ENCODE measurements at places on chromosomes 5 and 9. TPM values are rescaled to one million over a fixed set of nuclear protein-coding genes. Genes with fewer than 3 reads are reported as not detected.

- no peak overlapping the region for H3K4me3 ChIP-seq
- H3K27me3 ChIP-seq, result no peaks in the 10 kb centered on the region
- no peaks in the 10 kb centered on the region for H3K36me3 ChIP-seq
- no peak overlapping the region for H3K27ac ChIP-seq
- H3K4me1 ChIP-seq, result no peaks in the 10 kb centered on the region
- no peak for DNase-seq
Measured at GRCh38 chr9:126307322-126308061, 19.1 kb upstream of the MVB12B start.

DNA sequence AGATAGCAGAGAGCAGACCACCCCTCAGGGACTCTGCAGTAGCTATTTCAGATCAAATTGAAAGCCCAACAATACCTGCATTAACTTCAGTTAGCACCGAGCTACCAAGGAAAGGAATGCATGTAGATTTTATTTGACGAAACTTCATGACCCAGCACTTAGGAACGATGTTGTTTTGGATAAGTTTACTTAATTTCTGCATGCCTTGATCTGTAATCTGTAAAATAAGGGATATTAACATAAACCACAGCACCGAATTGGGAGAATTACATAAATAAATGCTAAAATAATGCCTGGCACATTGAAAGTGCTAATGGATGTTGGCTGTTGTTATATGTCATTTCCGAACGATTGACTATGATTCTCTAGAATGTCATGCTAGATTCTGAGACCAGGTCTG is 435.8 kb upstream of the CLINT1 start:
- no peaks in the 10 kb centered on the region for H3K27me3 ChIP-seq
- H3K27ac ChIP-seq, result no peak overlapping the region
- no peak for DNase-seq
- no peak overlapping the region for H3K4me3 ChIP-seq
- H3K4me1 ChIP-seq, result no peaks in the 10 kb centered on the region
- H3K36me3 ChIP-seq, result no peaks in the 10 kb centered on the region

The GDF9 gene
- total RNA-seq, result 0.31 TPM

GRCh38 chr5:136070486-136071285 is 41.9 kb downstream of the TGFBI start:
- no peaks in the 10 kb centered on the region for H3K4me1 ChIP-seq
- no peak for DNase-seq
- no peaks in the 10 kb centered on the region for H3K27me3 ChIP-seq
- no peak overlapping the region for H3K27ac ChIP-seq
- no peaks in the 10 kb centered on the region for H3K36me3 ChIP-seq

- no peaks in the 10 kb centered on the region for H3K36me3 ChIP-seq
- no peak for DNase-seq
- H3K4me1 ChIP-seq, result no peaks in the 10 kb centered on the region
- H3K27me3 ChIP-seq, result no peaks in the 10 kb centered on the region
- H3K4me3 ChIP-seq, result no peak overlapping the region
Measured at GRCh38 chr9:119839888-119840287, 470.7 kb upstream of the BRINP1 start.

The HMMR gene
- total RNA-seq, result 0.38 TPM

The PDE6A gene
- not detected for total RNA-seq

The MBLAC2 gene
- 3.1 TPM for total RNA-seq

DNA sequence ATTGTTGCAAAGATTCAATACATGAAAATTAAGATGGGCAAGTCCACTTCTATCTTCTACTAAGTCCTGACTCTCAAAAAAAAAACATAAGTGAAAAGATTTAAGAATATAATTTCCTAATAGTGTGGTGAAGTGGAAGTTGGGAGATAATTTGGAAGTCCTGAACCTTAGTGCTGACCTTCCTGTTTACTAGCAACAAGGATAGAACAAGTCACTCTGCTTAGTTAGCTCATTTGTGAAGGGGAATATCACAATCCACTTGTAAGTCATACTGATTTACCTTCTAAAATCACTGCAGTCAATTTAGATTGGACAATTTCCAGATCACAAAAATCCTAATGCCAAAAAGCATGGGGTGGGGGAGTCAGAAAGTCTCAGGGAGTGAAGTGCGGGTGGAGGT is 43.4 kb upstream of the PCSK5 start:
- DNase-seq, result no peak
- H3K27me3 ChIP-seq, result no peaks in the 10 kb centered on the region
- no peaks in the 10 kb centered on the region for H3K36me3 ChIP-seq
- H3K4me1 ChIP-seq, result no peaks in the 10 kb centered on the region
- H3K27ac ChIP-seq, result no peak overlapping the region
- no peak overlapping the region for H3K4me3 ChIP-seq

- no peak overlapping the region for H3K27ac ChIP-seq
- H3K4me3 ChIP-seq, result no peak overlapping the region
- H3K27me3 ChIP-seq, result no peaks in the 10 kb centered on the region
- H3K4me1 ChIP-seq, result peaks cover 4% of the 10 kb centered on the region
- no peaks in the 10 kb centered on the region for H3K36me3 ChIP-seq
Measured at GRCh38 chr9:90855208-90855902, 53.7 kb downstream of the SYK start.

The SAXO1 gene
- total RNA-seq, result not detected

DNA sequence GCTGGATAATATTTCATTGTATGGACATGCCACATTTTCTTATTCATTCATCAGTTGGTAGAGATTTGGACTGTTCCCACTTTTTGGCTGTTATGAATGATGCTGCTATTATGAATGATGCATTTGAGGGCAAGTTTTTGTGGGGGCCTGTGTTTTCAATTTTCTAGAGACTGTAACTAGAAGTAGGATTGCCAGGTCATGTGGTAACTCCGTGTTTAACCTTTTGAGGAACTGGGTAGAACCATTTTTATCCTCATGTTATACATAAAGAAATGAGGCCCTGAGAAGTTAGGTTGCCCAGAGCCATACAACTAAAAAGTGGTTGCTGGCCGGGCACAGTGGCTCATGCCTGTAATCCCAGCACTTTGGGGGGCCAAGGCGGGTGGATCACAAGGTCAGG is 22.4 kb upstream of the STRBP start:
- H3K4me3 ChIP-seq, result no peak overlapping the region
- no peak overlapping the region for H3K27ac ChIP-seq
- no peak for DNase-seq
- no peaks in the 10 kb centered on the region for H3K4me1 ChIP-seq
- H3K27me3 ChIP-seq, result no peaks in the 10 kb centered on the region

GRCh38 chr9:29199975-29200374 is 1626.7 kb upstream of the C9orf72 start:
- no peaks in the 10 kb centered on the region for H3K27me3 ChIP-seq
- no peaks in the 10 kb centered on the region for H3K36me3 ChIP-seq
- DNase-seq, result no peak
- H3K27ac ChIP-seq, result no peak overlapping the region
- no peaks in the 10 kb centered on the region for H3K4me1 ChIP-seq
- H3K4me3 ChIP-seq, result no peak overlapping the region

The GARNL3 gene
- total RNA-seq, result 2.5 TPM

DNA sequence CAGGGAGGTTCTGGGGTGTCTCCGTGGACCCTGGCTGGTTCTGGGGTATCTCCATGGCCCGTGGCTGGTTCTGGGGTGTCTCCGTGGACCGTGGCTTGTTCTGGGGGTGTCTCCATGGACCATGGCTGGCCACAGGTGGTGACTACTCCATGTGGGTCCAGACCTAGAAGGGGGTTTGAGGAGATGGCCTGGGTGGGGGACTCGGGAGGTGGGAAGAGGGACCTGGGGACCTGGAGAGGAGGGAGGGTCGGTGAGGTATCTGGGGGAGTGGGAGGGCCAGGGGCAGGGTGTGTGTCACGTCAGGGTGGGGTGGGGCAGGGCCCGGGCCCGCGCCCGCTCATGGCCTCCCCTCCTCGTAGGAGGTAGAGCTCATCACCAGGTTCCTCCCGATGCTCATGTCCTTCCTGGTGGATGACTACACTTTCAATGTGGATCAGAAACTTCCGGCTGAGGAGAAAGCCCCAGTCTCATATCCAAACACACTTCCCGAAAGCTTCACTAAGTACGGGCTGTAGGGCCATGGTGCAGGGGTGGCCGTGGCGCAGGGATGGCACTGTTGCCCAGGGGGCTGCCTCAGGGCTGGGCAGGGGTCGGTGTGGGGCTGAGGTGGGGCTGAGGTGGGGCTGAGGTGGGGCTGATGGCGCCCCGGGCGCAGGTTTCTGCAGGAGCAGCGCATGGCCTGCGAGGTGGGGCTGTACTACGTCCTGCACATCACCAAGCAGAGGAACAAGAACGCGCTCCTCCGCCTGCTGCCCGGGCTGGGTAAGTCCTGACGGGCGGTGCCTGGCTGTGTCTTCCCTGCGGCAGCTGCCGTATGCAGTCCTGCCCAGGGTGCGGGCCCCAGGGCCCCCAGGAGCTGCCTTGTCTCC is 10.7 kb upstream of the TOR4A start:
- no peaks in the 10 kb centered on the region for H3K27me3 ChIP-seq
- H3K27ac ChIP-seq, result no peak overlapping the region
- no peak for DNase-seq

DNA sequence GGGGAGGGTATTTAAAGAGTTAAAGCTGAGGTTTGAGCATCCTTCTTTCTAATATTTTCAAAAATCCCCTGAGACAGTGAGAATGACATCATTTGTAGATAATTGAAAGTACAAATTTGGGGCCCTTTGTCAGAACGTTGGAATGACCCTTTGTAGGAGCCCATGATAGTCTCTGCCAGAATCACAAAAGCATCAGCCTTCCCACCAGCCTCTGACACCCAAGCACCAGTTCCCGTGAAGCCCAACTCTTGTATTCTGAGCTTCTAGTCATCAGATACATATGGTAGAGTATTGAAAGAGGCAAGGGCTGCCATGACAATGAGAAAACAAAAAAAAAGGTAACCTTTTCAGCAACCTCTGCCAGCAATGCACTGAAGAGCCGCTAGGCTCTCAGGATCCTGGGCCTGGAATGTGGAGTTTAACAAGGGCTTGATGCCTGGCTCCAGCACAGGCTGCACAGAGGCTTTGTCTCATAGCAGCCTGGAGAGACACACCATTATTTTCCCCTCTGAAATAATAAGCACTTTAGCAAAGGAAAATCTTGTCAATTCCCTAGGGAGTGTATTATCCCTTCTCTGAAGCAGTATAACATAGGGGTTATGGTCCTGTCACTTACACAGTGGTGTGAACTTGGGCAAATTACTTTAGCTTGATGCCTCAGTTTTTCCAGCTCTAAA is 114.4 kb downstream of the ZNF608 start:
- H3K4me1 ChIP-seq, result peaks cover 13% of the 10 kb centered on the region
- DNase-seq, result no peak
- H3K4me3 ChIP-seq, result no peak overlapping the region
- H3K27me3 ChIP-seq, result no peaks in the 10 kb centered on the region
- H3K27ac ChIP-seq, result no peak overlapping the region
- no peaks in the 10 kb centered on the region for H3K36me3 ChIP-seq

DNA sequence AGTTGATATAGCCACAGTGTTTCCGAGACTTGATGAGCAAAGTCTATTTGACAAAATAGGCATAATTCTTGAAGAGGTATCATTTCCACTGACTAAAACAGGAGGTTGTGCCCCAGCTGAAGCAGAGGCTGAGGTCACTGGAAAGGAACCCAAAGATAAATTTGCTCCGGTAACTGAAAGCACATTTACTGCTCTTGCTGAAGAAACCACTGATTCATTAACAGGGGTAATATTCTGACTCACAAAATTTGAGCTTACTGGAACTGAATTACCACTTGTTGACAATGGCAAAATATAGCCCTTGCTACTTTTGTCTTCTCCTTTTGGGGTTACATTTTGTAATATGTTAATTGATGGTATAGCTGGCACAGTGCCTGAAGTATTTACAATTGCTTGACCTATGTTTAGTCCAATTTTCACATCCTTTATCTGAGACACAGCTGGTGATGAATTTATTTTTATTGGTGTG is 30.2 kb downstream of the MLANA start:
- no peak overlapping the region for H3K4me3 ChIP-seq
- no peaks in the 10 kb centered on the region for H3K36me3 ChIP-seq
- H3K4me1 ChIP-seq, result peaks cover 6% of the 10 kb centered on the region
- H3K27me3 ChIP-seq, result no peaks in the 10 kb centered on the region
- no peak for DNase-seq

The CDKN2B gene
- 2.8 TPM for total RNA-seq

- no peaks in the 10 kb centered on the region for H3K27me3 ChIP-seq
- H3K27ac ChIP-seq, result peak overlapping the region; percentile 85
- H3K36me3 ChIP-seq, result no peaks in the 10 kb centered on the region
- peak overlapping the region; percentile 50 for H3K4me3 ChIP-seq
- H3K4me1 ChIP-seq, result peaks cover 4% of the 10 kb centered on the region
Measured at GRCh38 chr5:36744773-36745589, 131.6 kb upstream of the NIPBL start.

The NRARP gene
- 7.5 TPM for total RNA-seq

The TEK gene
- total RNA-seq, result 1.6 TPM

DNA sequence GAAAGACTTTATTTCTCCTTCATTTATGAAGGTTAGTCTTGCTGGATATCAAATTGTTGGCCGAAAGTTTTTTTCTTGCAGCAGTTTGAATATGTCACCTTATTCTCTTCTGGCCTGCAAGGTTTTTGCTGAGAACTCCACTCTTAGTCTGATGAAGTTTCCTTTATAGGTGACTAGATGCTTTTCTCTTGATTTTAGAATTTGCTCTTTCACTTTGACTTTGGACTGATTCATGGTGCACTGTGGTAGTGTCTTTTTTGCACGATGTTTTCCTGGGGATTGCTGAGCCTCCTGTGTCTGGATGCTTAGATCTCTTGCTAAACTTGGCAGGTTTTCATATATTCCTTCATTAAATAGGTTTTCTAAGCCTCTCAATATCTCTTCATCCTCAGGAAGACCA is 12.4 kb downstream of the AHRR start:
- H3K36me3 ChIP-seq, result no peaks in the 10 kb centered on the region
- DNase-seq, result no peak
- no peaks in the 10 kb centered on the region for H3K4me1 ChIP-seq
- H3K27me3 ChIP-seq, result no peaks in the 10 kb centered on the region

GRCh38 chr5:140351609-140352334 is 5.4 kb upstream of the HBEGF start:
- peaks cover 5% of the 10 kb centered on the region for H3K4me1 ChIP-seq
- no peak overlapping the region for H3K27ac ChIP-seq
- no peaks in the 10 kb centered on the region for H3K27me3 ChIP-seq

DNA sequence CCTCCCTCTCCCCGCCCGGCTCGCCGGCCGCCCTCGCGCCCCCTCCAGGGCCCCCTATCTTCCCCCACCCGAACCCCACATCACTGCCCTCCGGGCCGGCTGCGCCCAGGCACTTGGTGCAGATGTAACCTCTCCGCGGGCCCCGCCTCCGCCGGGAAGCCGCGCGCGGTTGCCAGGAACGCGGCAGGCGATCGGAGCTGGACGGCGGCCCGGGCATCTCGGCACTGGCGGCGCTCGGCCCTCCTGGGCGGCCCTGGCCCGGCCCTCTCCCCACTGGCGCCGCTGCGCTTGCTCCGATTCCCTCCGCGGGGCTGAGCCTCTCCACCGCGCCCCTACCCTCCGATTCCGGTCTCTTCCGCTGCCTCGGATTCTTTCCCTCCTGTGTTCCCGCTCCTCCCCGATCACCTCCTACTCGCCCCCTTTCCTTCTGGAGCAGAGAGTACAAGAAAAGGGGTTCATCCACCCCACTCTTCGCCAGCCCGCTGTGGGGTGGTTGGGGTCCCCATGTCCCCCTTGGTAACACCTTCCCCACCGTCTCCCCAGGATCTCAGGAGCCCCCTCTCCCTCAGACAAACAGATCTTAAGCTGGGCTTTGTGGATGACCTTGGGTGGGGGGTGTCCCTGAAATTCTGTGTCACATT is 70.6 kb downstream of the C9orf50 start:
- H3K4me1 ChIP-seq, result peaks cover 13% of the 10 kb centered on the region
- no peaks in the 10 kb centered on the region for H3K27me3 ChIP-seq
- H3K4me3 ChIP-seq, result peak overlapping the region; percentile 35
- DNase-seq, result peak; percentile 80

The OSMR gene
- total RNA-seq, result 7.9 TPM
